Skin of body (tissue), 3 donors: ENCODE measurements at places on chromosomes 5 and 9. TPM values are rescaled to one million over a fixed set of nuclear protein-coding genes. Genes with fewer than 3 reads are reported as not detected.

DNA sequence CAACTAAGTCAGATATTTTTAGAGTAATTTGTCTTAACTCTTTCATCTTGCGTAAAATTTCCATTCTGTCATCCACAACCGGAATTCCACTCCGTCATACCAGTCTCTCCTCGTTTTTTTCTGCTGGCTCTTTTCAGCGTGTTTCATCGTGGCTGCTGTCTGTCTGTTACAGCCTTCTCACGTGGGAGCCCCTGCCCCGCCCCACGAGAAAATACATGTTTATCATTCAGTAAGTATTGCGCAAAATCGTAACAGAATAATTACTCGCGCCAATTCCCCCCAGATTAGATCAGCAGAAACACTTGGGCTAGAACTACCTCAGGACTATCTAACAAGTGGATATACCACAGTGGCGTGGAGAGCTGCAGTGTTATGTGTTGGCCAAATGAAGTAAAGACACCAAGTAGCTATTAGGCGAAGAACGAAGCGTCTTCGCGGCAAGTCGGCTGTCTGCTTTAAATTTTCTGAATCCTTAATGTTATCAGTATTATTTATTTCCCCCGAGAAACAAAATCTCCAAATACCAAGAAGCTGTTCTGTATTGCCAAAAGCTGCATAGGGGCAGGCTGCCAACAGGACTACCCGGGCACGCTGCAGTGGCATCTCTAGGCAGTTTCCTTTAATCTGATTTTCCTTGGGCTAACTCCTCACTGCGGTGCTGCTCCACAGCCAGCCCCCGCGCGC is 566 bp upstream of the FOCAD start:
- DNase-seq = peak; percentile 64

DNA sequence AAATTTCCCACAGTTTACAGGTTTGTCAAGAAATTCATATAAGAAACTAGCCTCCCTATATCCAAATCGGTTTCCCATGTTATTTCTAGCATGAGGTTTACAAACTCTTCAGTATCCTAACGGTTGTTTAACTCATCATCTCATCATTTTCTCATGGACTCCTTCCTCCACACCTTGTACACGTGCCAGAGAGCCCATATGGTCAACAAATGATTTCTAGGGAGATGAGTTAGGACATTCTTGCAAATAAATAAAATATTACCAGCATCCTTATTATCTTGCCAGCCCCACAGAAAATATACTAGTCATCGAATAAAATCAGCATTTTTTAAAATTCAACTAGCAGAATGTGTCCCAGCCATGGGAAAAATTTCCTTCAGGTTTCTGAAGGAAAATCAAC is 285.2 kb downstream of the EBF1 start:
- DNase-seq = no peak

- DNase-seq = peak; percentile 89
These were observed at the start of gene BASP1 for GRCh38 chr5:17217493-17218352. Gene BASP1 (plus strand): TSS chr5:17217631. CDS start chr5:17275217, 57,586 bp downstream.

The GDNF gene
- total RNA-seq = 2.7 TPM

GRCh38 chr5:58999804-59000203 is 416.9 kb downstream of the RAB3C start:
- no peak for DNase-seq

The EXOC3 gene
- total RNA-seq = 32.8 TPM

The SPINK6 gene
- not detected for total RNA-seq

DNA sequence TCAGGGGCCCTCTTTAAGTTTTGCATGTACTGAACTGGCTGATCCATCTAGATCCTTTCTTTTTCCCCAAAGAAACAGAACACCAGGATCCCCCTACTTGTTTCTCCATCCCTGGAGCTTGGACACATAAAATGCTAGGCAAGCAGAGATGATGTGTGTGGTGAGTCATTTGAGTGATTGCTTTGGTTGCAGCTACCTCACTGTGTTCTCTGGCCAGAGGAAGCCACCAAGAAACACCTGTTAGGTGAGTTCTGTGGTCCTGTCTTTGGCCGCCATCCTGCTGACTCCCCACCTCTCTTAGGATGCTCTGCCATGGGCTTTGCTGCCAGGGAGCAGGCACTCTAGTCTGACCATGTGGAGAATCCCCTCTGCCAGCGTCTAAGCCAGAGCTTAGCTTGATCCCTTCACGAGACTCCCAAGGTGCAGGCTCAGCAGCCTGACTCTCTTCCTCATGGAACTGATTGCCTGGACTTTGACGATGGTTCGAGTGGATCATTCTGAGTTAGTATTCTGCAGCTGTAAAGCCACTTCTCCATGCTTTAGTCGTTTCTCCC is 27.3 kb upstream of the DENND1A start:
- DNase-seq = no peak

The SPINK13 gene
- total RNA-seq = not detected

GRCh38 chr9:113228130-113228665 is 6.9 kb downstream of the SLC31A1 start:
- DNase-seq = no peak

The WDR36 gene
- total RNA-seq = 33.7 TPM

The NUTM2G gene
- not detected for total RNA-seq

The CYSRT1 gene
- total RNA-seq = 1.4 TPM

GRCh38 chr5:130545291-130545690 is 619.8 kb downstream of the HINT1 start:
- no peak for DNase-seq

- DNase-seq = no peak
These were observed 47.3 kb downstream of the SEC61B start for GRCh38 chr9:99269416-99269815.

The FOXD4L3 gene
- not detected for total RNA-seq

The SPATA31E1 gene
- not detected for total RNA-seq

- DNase-seq = no peak
These were observed 103.3 kb downstream of the AUH start for GRCh38 chr9:91258451-91258850.

The GPR151 gene
- not detected for total RNA-seq

DNA sequence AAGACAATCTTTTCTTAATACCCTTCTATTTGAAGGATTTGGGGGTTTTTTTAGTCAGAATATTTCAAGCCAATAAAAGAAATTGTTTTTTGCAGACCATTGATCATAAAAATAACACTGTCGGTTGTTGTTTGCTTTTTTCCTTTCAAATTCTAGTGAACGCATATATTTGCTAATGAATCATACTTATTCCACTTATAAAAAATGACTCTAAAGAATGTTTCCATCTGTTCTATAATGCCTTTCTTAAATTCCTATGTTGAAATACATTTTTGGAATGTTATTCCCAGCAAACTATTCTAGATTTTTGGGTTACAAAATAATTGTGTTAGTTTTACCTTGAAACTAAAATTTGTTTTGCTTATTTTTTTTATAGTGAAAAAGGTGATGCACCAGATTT is 32.2 kb downstream of the CWC27 start:
- DNase-seq = no peak

- DNase-seq = no peak
These were observed 50.6 kb downstream of the TGFBI start for GRCh38 chr5:136079195-136079985.

DNA sequence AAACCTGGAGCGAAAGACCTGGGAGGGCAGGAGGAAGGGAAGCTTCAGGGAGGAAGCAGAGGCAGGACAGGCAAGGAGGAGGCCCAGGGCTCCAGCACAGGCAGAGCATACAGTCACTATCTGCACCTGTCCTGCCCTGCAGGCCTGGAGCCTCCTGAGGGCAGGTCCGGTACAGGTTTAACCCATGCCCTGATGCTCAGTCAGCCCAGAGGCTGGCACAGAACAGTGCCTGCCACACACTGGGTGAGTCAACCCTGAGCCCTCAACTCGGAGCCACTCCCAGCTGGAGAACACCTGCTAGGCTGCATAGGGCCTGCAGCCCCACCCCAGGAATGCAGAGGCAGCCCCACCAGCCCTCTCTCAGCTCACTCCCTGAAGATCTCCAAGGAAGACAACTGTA is 161.5 kb upstream of the PHYKPL start:
- no peak for DNase-seq

The FOXD4L6 gene
- total RNA-seq = not detected

- DNase-seq = no peak
These were observed 24.4 kb upstream of the GPR151 start for GRCh38 chr5:146540414-146540813.

The UGT3A2 gene
- total RNA-seq = 21.4 TPM

GRCh38 chr5:160129841-160130240 is 10.6 kb upstream of the PWWP2A start:
- DNase-seq = no peak

The PCDHA13 gene
- 0.79 TPM for total RNA-seq

DNA sequence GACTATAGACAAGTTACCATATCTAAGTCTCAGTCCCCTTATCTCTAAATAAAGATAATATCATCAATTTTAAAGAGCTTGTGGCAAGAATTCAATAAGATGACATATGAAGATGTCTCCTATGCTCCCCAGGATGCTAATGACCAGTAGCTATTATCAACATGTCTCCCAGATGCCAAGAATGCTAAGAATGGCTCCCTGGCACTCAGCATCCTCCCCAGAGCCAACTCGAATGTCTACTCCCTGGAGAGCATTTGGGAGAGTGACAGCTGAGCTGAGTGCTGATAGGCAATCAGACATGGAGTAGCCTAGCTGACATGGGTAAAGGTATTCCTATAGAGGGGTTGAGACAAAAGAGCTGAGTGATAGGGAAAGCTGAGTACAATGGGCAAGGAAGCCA is 15.9 kb downstream of the P4HA2 start:
- no peak for DNase-seq

The DIMT1 gene
- 23.9 TPM for total RNA-seq

- DNase-seq = no peak
These were observed 1.7 kb downstream of the FOXD1 start for GRCh38 chr5:73446631-73447529.

DNA sequence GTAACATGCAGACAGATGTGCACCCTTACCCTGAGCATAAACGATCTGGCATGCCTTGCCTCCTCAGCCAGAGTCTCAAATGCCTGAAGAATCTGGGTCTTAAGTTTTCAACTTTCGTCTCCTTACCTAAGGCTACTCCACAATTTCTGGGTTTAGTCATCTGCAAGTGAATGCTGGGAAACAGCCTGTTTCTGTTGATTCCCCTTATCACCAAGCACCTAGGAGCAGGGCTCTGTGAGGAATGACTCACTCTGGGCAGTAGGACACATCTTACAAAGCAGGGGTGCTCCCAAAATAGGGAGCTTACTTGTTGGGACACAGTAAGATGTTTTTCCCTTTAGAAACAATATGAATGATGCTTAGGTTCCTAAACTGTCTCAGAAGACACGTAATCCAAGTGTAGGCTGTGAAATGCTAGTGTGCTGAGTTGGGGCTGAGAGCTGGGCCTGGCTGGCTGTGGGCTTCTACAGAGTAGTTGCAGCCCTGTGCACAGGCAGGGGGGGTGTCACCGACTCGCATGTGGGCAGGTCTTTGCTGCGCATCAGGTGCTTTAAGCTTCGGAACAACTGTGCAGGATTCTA is 58.0 kb downstream of the DAP start:
- DNase-seq = no peak

GRCh38 chr5:9099689-9100088 is 446.2 kb downstream of the SEMA5A start:
- DNase-seq = no peak

DNA sequence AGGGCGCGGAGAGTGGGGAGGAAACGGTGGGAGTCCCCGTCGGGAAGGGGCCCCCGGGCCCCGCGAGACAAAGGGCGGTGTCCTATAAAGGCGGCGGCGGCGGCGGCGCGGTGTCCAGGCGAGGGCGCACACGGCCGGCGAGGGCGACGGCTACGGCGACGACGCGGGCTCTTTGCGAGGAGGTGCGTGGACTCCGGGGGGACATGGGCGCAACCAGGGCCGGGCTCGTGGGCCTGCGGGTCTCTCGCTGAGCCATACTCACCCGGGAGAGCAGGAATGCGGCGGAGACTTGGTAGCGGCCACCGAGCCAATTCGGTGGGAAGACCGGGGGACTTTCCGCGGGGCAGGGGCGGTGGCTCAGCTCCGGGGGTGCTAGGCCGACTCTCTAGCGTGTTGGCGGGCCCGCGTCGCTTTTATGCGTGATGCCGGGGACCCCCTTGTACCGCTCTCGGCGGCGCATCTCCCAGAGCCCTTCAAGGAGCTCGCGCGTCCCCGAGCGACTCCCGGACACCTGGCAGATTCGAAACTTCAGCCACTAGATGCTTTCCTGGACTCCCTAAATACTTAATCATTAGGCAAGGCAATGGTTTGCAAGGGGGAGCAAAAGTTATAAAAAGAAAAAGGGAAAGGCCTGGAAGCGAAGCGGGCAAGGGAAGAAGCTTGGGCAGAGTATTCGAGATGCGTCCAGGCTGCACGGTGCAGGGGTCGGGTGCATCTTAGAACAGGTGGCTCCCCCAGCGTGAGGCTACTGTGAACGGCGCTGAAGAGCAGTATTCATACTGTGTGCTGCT is 5.9 kb upstream of the TAL2 start:
- no peak for DNase-seq

- DNase-seq = no peak
These were observed 732.1 kb upstream of the RIOK2 start for GRCh38 chr5:97915106-97915505.

- DNase-seq = no peak
These were observed 6.3 kb downstream of the PRR7 start for GRCh38 chr5:177452688-177453638.

DNA sequence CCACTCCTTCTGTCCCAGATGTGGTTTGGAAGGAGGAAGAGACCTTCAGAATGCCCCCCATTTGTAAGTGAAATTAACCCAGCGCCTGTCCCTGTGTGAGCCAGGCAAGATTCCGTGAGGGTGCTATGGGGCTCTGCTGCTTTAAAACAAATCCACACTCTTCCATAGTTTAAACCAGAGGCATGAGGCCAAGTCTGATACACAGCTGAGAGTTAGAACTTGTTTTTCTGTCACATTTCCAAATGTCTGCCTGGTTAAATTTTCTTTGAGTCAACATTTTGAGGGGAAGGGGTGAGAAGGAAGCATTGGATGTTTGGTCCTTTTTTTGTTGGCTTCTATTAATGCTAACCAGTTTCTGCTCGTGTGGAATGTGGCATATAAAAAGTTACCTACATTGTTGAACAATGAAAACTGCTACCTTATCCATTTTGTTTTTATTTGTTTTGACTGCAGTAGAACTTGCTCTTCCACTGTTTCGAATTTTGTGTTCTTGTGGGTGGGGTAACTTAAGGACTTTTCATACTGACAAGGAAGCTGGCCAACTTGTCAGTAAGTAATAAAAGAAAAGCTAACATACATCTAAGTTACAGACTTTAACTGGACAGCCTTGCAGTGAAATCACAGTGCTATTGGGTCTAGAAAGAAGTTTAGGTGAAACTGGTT is 12.9 kb downstream of the RGMB start:
- DNase-seq = peak; percentile 43

- DNase-seq = no peak
These were observed 241.7 kb downstream of the DOCK8 start for GRCh38 chr9:456365-456764.
